ENCODE measurements at places on chromosomes 5 and 9.

DNA sequence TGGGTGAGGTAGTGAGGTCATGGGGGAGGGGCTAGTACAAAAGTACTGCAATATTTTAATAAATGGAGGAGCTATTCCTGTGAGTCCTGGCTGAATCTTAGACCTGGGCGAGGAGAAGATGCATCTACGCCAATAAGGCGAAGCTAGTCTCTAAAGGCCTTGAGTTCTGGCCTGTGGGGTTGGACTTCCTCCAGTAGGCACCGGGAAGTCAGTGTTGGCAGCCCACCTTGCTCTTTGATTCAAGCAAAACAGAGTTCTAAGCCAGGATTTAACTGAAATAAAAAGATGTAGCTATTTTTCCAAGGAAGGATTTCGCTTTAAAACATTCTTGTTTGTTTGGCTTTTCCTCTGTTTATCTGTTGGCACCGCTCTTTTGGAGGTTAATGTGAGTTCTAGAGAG is 244.6 kb downstream of the KIF4B start:
- DNase-seq, result no peak

- DNase-seq, result no peak
Observed at GRCh38 chr5:118095115-118095514, 893.2 kb downstream of the DTWD2 start.

DNA sequence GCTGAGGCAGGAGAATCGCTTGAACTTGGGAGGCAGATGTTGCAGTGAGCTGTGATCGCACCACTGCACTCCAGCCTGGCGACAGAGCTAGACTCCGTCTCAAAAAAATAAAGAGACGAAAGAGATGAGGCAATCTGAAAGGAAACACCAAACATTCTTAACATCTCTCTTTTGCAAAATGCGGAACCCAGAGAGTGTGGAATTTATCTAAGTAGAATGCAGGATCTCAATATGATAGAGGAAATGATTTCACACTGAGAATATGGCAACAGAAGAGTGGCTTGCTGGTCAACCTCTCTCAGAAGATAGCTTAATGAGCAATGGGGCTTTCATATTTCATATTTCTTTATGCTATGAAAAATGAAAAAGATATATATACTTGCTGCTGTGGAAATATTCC is 33.4 kb upstream of the PCA3 start:
- DNase-seq, result no peak

- DNase-seq, result no peak
Observed at GRCh38 chr9:618478-618877, 223.0 kb upstream of the DMRT1 start.

GRCh38 chr5:174454890-174455289 is 269.5 kb upstream of the MSX2 start:
- no peak for DNase-seq

GRCh38 chr5:179794575-179794974 is 789 bp downstream of the LTC4S start:
- no peak for DNase-seq

DNA sequence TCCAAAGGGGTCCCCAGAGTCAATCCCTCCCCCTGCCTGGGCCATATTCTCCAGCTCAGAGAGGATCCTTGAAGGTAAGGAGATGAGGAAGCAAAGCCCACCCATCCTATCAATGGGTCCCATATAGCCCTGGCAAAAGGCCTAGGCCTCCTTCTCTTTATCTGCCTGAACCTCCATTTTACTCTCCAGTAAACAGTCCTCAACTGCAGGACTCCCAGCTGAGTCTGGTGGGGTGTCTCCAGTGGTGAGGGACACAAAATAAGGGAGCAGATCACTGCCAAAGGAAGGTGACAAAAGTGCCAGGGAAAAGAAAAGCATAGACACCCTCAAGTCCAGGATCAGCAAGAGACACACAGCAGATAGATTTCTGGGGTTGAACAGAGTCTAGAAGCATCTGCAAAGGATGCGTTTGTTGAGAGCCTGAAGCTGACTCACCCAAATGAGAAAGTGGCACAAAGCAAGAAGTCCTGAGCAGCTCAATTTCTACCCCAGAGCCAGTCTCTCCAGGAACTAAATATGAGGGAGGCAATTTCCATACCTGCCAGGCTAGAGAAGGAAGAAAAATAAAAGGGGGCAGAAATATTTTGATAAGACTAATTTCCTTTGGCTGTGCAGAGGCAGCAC is 2.7 kb upstream of the EBF1 start:
- DNase-seq, result no peak

GRCh38 chr5:68771221-68771620 is 322.6 kb upstream of the SLC30A5 start:
- DNase-seq, result peak; percentile 20

- DNase-seq, result no peak
Observed at GRCh38 chr5:100575815-100576214, 40.6 kb downstream of the FAM174A start.

GRCh38 chr5:58204966-58205365 is 254.9 kb downstream of the PLK2 start:
- DNase-seq, result no peak

DNA sequence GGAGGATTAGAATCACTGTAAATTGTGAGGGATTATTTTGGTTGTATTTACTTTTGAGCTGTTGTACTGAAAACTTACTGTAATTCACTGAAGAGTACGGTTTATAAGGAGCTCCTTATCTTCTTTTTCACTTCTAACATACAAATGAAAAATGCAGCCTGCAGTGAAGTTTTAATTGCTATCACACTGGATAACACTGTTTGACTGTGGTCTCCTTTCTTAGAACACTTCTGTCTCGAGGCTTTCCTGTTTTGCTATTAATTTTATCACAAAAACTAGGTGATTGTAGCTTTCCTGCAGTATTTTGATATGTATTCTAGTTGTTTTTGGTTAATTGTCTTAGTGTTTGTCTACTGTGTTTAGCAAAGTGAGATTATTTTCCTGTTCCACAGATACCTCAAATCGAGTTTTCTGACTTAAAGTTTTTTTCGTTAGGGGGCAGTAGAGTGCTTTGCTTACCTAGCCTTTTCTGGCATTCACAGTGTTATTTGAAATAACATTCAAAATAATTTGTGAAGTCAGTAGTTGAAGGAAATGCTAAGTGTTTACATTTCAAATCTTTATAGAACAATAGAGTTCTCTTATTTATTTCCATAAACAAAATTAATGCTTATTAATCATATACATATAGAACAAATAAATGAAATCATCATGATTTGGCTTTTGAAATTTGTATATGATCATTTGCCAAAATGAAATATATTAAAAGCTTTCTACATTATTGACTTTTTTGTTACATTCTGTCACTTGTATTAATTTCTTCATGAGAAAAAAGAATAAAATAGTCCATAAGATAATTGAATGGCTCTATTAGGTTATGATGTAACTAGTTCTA is 52.9 kb downstream of the COMMD10 start:
- DNase-seq, result peak; percentile 5

DNA sequence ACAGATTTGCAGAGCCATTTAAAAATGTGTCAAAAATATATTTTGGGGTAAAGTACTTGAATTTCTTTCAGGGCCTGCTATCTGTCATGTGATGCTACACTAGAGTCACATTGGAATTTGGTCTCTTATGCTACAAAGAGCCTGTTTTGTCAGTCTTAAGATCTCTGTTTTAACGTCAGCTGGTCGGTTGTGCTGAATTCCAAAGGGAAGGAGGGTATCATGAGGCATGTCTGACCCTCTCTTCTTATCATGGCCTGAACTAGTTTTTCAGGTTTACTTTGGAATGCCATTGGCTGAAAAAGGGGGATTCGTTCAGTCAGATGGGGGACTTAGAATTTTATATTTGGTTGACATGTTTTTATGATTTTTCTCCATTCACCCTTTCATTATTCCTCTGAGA is 290.6 kb downstream of the CD180 start:
- DNase-seq, result no peak

DNA sequence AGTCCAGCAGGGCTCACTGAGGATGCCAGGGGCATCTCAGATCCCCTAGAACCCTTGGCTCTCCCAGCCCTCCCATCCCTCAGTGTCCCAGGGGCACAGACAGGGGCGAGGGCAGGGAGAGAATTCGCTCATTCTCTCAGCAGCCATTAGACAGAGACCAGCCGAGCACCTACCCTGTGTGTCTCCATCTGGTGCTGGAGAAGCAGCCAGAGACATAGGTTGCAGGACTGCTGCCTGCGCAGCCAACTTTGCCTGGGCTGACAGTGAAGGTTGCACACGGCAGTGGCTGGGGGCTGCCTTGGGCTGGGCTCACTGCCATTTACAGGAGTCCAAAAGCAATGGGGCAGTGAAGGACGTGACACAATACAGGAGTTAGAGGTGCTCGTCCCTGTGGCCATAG is 60.9 kb downstream of the OLFM1 start:
- no peak for DNase-seq

Data from NCI-H1092 (cell line).